DND-41 (cell line): ENCODE measurements at places on chromosomes 2 and 18.

GRCh38 chr18:28716338-28716737, 539.4 kb upstream of the CDH2 start:
- no peak for DNase-seq
- no peaks in the 10 kb centered on the region for H3K36me3 ChIP-seq
- H3K4me1 ChIP-seq: peaks cover 23% of the 10 kb centered on the region
- no peak overlapping the region for H3K27ac ChIP-seq
- no peaks in the 10 kb centered on the region for H3K27me3 ChIP-seq
- no peak overlapping the region for H3K4me3 ChIP-seq

DNA sequence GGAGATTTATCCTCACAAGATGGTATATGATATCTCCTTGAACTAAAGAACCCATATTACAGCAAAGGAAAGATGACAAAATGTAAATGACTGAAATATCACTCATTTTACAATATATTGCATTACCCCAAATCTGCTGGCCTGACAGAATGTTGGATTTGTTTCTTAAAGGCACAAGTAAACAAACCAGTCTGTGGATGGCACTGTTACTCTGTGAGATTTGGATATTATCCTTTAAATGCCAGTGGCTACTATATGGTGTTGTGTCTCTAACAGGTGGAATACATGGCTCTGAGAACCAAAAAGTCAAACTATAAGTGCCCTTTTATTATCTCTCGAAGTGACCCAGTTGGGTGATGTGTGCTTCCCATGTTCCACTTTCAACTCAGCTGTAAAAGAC, 125.7 kb downstream of the PDE1A start:
- H3K27ac ChIP-seq: no peak overlapping the region
- no peaks in the 10 kb centered on the region for H3K27me3 ChIP-seq
- no peak overlapping the region for H3K4me3 ChIP-seq
- no peaks in the 10 kb centered on the region for H3K4me1 ChIP-seq
- H3K36me3 ChIP-seq: no peaks in the 10 kb centered on the region
- no peak for DNase-seq

- no peak for DNase-seq
- no peaks in the 10 kb centered on the region for H3K27me3 ChIP-seq
- H3K27ac ChIP-seq: no peak overlapping the region
- no peaks in the 10 kb centered on the region for H3K4me1 ChIP-seq
Measured at GRCh38 chr2:136156411-136156810, 38.5 kb upstream of the CXCR4 start.

- no peak overlapping the region for H3K4me3 ChIP-seq
- no peaks in the 10 kb centered on the region for H3K27me3 ChIP-seq
- DNase-seq: no peak
Measured at GRCh38 chr2:118319271-118319684, 231.0 kb downstream of the INSIG2 start.

DNA sequence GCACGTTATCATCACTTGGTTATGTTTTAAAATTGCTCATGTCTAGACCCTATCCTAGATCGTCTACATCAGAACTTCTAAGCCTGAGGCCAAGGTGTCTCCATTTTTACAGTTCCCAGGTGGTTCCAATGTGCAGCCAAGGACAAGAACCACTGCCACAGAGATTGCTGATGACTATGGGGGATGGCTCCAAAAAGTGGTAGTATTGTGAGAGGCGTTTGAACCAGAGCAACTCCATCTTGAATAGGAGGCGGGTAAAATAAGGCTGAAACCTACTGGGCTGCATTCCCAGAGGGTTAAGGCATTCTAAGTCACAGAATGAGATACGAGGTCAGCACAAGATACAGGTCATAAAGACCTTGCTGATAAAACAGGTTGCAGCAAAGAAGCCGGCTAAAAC, 212.6 kb upstream of the FBXO11 start:
- no peak for DNase-seq
- no peaks in the 10 kb centered on the region for H3K36me3 ChIP-seq
- no peak overlapping the region for H3K27ac ChIP-seq
- no peak overlapping the region for H3K4me3 ChIP-seq

GRCh38 chr2:209933499-209934483, 68.6 kb upstream of the RPE start:
- H3K27me3 ChIP-seq: peaks cover 7% of the 10 kb centered on the region
- no peaks in the 10 kb centered on the region for H3K4me1 ChIP-seq
- no peak for DNase-seq
- no peaks in the 10 kb centered on the region for H3K36me3 ChIP-seq

DNA sequence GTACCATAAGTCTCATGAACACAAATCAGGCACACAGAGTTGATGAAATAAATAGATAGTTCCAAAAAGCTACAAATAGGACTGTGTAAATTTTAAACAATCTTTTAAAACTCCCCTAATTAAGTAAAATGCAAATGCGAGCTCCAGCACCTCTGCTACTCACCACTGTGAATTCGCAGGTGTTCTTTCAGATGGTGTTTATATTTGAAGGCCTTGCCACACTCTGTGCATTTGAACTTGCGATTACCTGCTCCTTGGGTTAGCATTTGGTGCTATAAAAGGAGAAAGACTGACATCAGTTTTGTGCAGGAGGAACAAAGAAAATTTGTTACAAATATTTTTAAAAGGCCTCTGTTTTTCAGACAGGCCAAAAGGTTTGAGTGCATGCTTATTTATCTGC, 118.9 kb downstream of the ZEB2 start:
- DNase-seq: no peak
- no peak overlapping the region for H3K4me3 ChIP-seq
- H3K27me3 ChIP-seq: no peaks in the 10 kb centered on the region
- H3K4me1 ChIP-seq: no peaks in the 10 kb centered on the region

GRCh38 chr18:43883886-43884285, 606.6 kb upstream of the SYT4 start:
- H3K36me3 ChIP-seq: no peaks in the 10 kb centered on the region
- DNase-seq: no peak
- H3K4me3 ChIP-seq: no peak overlapping the region

DNA sequence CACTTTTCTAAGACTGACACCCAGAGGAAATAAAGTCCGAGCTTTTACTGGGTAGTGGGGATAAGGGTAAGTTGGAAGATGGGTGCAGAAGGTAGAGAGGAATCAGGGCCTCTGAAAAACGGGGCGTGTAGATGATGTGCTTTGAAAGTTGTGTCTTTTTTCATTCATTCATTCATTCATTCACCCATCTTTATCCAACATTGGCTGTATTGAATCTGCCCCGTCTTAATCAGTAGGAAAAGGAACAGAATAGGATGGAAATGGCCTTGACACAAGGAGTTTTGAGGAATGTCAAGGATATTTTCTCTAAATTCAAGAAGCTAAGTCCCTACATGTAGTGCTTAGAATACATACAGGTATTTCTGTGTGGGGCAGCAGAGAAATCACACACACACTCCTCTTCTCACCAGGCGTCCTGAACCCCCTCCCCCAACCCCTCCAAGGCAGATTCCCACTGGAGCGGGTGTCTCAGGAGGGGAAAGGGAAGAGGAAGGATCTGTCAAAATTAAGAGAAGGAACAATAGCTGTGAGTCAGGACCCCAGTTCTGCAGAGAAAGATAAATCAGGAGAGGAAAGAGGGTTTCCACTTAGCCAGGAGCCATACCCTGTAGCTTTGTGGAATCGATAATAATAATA, 13.9 kb downstream of the DYSF start:
- H3K4me3 ChIP-seq: peak overlapping the region; percentile 59
- H3K4me1 ChIP-seq: peaks cover 7% of the 10 kb centered on the region; the same call in 1 of the 2 replicates
- H3K27ac ChIP-seq: no peak overlapping the region
- H3K36me3 ChIP-seq: no peaks in the 10 kb centered on the region
- H3K27me3 ChIP-seq: peaks cover 29% of the 10 kb centered on the region

DNA sequence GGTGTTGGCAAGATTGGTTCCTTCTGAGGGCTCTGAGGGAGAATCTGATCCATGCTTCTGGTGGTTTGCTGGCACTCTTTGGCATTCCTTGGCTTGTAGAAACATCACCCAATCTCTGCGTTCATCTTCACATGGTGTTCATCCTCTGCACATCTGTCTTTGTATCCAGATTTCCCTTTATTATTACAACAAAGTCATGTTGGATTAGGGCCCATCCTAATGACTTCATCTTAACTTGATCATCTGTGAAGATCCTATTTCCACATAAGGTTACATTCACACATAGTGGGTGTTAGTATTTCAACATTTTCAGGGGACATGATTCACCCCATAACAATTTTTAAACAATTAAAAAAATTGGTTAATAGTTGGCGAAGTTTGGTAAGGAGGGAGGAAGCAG, 177.4 kb upstream of the CWC22 start:
- no peak overlapping the region for H3K27ac ChIP-seq
- H3K27me3 ChIP-seq: no peaks in the 10 kb centered on the region
- H3K4me3 ChIP-seq: no peak overlapping the region

DNA sequence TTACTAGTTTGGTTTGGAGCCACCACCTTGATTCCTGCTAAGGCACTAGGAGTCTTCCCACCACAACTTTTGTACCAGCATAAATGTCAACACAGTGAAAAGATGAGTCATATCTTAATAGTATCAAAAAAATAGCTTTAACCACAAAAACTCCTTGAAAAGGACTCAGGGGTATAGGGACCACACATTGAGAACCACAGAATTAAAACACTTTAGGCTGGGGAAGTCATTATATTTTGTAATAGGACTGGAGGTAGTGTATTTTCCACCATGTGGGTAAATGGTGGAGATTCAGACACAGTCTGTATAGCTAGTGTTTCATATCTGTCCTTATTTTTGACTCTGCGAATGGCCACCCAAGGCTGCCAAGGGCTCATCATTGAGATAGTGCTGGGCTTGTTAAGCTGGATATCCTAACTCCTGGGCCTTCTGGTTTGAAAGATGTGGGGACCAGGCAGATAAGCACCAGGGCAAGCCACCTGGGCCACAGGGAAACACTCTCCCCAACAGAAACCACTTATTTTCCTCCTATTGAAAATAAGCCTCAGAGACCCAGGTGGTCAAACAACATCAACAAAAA, 19.1 kb upstream of the FHL2 start:
- peaks cover 4% of the 10 kb centered on the region for H3K27me3 ChIP-seq
- H3K4me1 ChIP-seq: no peaks in the 10 kb centered on the region
